ENCODE measurements at places on chromosomes 3 and 15.

DNA sequence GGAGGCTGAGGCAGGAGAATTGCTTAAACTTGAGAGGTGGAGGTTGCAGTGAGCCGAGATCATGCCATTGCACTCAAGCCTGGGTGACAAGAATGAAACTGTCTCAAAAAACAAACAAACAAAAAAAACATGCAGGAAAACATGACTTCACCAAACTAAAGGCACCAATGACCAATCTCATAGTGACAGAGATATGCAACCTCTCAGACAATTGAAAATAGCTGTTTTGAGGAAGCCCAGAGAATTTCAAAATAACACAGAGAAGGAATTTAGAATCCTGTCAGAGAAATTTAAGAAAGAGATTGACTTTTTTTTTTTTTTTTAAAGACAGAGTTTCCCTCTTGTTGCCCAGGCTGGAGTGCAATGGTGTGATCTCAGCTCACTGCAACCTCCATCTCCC lies 26.1 kb downstream of the NCBP2 start:
- DNase-seq = no peak
- H3K36me3 ChIP-seq = no peaks in the 10 kb centered on the region
- no peak overlapping the region for H3K4me3 ChIP-seq
- H3K27me3 ChIP-seq = no peaks in the 10 kb centered on the region
- H3K4me1 ChIP-seq = no peaks in the 10 kb centered on the region
- H3K27ac ChIP-seq = no peak overlapping the region

DNA sequence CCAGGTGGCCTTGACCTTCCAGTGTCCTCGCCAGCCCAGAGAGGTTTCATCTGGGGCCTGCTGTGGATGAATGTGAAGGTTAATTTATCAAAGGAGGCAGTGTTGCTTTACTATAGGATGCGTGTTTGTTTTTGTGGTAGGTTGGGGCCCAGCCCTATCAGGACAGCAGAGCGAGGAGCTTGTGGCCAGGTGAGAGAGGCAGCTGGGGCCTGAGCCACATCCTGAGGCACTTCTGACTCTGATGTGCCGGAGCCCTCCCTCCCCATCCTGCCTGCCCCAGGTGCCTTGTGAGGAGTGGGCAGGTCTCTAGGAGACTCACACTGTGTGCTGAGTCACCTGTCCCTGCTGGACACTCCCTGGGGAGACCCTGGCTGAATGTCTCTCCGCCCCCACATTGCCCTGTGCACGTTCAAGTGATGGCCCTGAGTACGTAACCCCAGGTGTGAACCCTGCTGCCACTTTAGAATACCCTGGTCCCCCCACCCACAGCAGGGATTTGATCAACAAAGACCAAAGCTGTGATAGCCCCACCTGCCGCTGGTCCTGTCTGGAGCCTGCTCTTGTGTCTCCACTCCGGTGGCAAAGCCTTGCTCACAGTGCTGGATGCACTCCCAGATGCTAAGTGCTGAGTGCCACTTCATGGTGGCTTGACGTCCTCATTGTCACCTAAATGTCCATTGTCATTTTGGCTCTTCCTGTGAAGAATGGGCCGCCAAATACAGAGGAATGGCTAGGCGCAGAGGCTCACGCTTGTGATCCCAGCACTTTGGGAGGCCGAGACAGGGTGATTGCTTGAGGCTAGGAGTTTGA lies 16.0 kb downstream of the FBLN2 start:
- H3K4me3 ChIP-seq = no peak overlapping the region
- no peak for DNase-seq
- no peak overlapping the region for H3K27ac ChIP-seq
- H3K4me1 ChIP-seq = no peaks in the 10 kb centered on the region

DNA sequence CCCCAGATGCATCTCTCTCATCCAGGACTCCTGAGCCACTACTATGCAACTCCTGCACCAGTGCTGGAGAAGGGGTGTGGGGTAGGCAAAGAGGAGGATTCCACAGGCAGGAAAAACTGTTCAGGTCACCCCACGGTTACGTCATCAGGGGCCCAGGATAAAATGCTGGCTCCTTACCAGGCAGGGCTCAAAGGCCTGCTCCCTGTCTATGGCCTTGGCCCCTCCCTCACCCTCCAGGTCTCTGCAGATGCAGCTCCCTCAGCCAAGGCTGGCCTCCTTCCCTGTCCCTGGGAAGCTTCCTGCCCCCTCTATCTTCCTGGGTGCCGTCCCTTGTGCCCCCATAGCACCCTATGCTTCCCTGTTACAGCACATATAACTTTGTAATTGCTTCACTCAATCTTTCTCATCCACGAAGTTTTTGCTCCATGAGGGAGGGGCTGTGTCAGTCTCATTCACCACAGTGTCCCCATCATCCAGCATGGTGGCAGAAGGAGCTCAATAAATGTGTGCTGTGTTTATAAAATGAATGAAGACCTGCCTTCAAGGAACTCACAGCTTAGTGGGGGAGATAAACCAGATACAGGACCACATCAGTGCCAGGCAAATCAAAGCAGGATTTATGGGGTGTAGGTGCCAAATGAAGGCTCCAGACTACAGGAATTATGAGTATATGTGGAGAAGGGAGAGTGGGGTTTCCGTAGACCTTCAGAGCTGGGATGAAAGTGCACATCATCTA lies 18.6 kb downstream of the KBTBD13 start:
- no peaks in the 10 kb centered on the region for H3K36me3 ChIP-seq
- H3K27ac ChIP-seq = peak overlapping the region; percentile 73
- no peaks in the 10 kb centered on the region for H3K27me3 ChIP-seq
- DNase-seq = no peak
- no peak overlapping the region for H3K4me3 ChIP-seq

DNA sequence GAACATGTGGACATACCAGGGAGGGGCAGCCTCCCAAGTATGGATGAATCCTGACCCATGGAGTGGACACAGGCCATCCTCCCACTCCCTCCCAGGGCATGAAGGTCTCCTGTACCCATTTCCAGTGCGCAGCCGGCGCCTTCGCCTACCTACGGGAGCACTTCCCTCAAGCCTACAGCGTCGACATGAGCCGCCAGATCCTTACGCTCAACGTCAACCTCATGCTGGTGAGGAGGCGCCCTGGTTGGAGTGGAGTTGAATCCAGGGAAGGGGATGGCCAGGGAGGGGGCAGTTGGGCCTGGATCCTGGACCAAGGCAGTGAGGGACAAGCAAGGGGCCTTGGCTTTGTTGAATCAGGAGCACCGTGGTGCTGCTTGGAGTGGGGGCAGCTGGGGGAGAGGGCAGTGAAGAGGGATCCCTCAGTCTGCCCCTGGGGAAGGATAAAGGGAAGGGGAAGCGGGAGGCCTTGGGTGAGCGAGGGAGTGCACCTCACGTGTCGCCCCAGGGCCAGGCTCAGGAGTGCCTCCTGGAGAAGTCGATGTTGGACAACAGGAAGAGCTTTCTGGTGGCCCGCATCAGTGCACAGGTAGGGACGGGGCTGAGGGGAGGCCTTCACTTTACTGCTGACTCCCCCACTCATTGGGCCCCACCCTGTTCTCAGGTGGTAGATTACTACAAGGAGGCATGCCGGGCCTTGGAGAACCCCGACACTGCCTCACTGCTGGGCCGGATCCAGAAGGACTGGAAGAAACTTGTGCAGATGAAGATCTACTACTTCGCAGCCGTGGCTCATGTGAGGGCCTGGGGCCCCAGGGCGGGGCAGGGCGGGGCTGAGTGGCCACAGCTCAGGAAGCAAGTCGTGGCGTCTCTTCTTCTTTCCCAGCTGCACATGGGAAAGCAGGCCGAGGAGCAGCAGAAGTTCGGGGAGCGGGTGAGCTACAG lies 25.3 kb downstream of the PTPN23 start:
- peak overlapping the region; percentile 31 for H3K27ac ChIP-seq
- DNase-seq = no peak
- H3K4me1 ChIP-seq = peaks cover 9% of the 10 kb centered on the region

GRCh38 chr3:122676759-122677158 lies 3.9 kb upstream of the PARP14 start:
- H3K36me3 ChIP-seq = no peaks in the 10 kb centered on the region
- H3K4me1 ChIP-seq = peaks cover 2% of the 10 kb centered on the region
- no peak for DNase-seq
- H3K27me3 ChIP-seq = no peaks in the 10 kb centered on the region
- no peak overlapping the region for H3K27ac ChIP-seq
- H3K4me3 ChIP-seq = no peak overlapping the region

DNA sequence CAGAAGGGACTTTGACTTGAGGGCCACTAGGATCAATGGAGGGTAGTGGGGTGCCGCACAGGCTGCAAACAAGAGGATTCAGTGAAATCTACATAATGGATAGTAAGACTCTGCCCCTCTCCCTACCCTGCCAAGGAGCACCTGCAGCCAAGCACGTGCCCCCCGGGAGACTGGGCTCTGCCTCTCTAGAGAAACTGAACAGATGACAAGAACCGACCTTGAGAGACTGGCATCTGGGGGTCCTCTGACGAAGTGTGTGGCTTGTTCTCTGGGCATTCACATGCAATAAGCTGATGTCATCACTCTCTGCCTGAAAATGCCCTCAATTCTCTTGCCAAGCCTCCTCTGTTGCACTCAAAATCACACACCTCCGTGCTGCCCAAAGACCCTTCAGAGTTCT lies 132.3 kb downstream of the FAM43A start:
- H3K4me3 ChIP-seq = no peak overlapping the region
- no peaks in the 10 kb centered on the region for H3K27me3 ChIP-seq
- H3K4me1 ChIP-seq = no peaks in the 10 kb centered on the region
- no peaks in the 10 kb centered on the region for H3K36me3 ChIP-seq
- DNase-seq = no peak
- H3K27ac ChIP-seq = no peak overlapping the region

DNA sequence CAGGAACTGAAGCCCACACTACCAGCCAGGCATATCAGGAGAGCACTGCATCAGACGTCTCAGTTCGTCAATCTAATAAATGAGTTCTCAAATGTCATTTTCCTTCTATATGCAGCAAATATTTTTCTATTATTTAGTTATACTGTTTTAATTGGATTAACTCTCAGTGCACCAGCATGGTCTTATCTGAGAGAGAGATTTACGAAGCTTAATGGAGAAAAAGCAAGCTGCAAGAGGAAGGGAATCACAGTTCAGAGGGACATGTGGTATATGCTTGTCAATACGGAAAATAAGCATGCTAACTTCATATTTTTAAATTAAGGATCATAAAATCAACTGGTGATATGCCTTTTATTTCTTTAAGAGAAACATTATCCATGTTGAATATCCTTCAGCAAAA lies 213.1 kb upstream of the NECTIN3 start:
- H3K36me3 ChIP-seq = no peaks in the 10 kb centered on the region
- no peak overlapping the region for H3K4me3 ChIP-seq
- no peaks in the 10 kb centered on the region for H3K4me1 ChIP-seq

DNA sequence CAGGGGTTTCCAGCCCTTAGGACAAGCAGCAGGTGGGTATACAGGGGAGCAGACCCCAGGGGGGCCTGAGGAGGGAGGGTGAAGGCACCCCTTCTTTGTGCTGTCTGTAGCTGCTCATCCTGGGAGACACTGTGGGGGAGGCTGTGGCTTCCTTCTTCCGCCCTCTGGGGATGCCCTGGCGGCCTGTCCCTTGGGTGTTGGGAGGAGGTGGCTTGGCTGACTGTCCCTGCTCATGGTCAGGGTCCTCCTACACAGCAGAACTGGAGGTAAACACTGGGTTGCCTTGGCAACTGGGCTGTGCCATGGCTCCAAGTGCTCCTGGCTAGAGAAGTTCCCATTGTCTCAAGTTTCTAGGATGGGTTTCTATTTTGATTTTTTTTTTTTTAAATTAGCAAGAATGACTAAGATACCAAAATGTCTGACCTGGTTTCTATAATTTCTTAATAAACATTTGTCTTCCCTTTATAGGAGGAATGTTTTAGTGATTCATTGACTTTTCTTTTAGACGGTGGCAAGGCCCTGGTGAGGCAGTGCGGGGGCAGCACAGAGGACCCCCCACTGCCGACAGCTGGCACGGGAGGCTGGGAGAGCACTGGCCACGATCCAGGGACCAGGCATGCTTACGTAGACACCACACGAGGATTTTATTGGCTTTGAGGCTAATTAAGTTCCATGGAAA lies 12.4 kb downstream of the KLF13 start:
- no peaks in the 10 kb centered on the region for H3K36me3 ChIP-seq
- H3K27me3 ChIP-seq = no peaks in the 10 kb centered on the region
- peaks cover 12% of the 10 kb centered on the region for H3K4me1 ChIP-seq
- peak overlapping the region; percentile 87 for H3K27ac ChIP-seq
- H3K4me3 ChIP-seq = no peak overlapping the region

DNA sequence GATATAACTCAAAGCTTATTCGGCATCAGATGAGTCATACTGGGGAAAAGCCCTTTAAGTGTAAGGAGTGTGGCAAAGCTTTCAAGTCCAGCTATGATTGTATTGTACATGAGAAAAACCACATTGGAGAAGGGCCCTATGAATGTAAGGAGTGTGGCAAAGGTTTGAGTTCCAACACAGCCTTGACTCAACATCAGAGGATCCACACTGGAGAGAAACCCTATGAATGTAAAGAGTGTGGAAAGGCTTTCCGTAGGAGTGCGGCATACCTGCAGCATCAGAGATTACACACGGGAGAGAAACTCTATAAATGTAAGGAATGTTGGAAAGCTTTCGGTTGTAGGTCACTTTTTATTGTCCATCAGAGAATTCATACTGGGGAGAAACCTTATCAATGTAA lies 7.5 kb downstream of the ZNF621 start:
- no peaks in the 10 kb centered on the region for H3K4me1 ChIP-seq
- H3K36me3 ChIP-seq = no peaks in the 10 kb centered on the region
- H3K27ac ChIP-seq = no peak overlapping the region
- no peak overlapping the region for H3K4me3 ChIP-seq
- DNase-seq = no peak
- H3K27me3 ChIP-seq = no peaks in the 10 kb centered on the region

- H3K36me3 ChIP-seq = no peaks in the 10 kb centered on the region
- H3K4me1 ChIP-seq = no peaks in the 10 kb centered on the region
- H3K4me3 ChIP-seq = no peak overlapping the region
- H3K27ac ChIP-seq = no peak overlapping the region
Observed at GRCh38 chr3:108029466-108029865, 61.4 kb downstream of the CD47 start.

- H3K4me1 ChIP-seq = no peaks in the 10 kb centered on the region
- H3K4me3 ChIP-seq = no peak overlapping the region
- no peaks in the 10 kb centered on the region for H3K36me3 ChIP-seq
- DNase-seq = no peak
- H3K27ac ChIP-seq = no peak overlapping the region
Observed at GRCh38 chr3:171295484-171296373, 164.5 kb downstream of the TNIK start.

DNA sequence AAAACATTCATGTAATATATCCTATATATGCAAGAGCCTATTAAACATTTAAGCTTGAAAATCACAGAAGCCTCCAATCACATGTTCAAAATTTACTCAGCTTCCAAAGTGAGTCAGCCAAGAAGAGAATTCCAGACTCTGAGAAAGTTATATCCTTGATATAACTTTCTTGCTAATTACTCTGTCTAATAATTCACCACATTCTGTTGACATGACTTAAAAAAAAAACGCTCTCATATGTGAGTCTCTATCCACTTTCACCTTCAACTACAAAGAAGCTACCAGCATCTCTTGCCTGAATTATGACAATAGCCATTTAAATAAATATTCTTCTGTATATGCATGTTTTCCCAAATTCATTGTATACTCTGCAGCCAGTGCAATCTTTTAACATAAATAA lies 1116.3 kb upstream of the CADM2 start:
- no peak overlapping the region for H3K4me3 ChIP-seq
- H3K27me3 ChIP-seq = no peaks in the 10 kb centered on the region
- no peak overlapping the region for H3K27ac ChIP-seq
- no peak for DNase-seq
- H3K4me1 ChIP-seq = no peaks in the 10 kb centered on the region

GRCh38 chr3:55013145-55013925 lies 85.5 kb upstream of the LRTM1 start:
- no peaks in the 10 kb centered on the region for H3K27me3 ChIP-seq
- H3K36me3 ChIP-seq = no peaks in the 10 kb centered on the region
- no peak overlapping the region for H3K4me3 ChIP-seq
- no peaks in the 10 kb centered on the region for H3K4me1 ChIP-seq
- H3K27ac ChIP-seq = no peak overlapping the region
